ENCODE measurements at places on chromosomes 2 and 18.

GRCh38 chr18:8627107-8627472 lies 17.9 kb downstream of the RAB12 start:
- no peak for DNase-seq

- DNase-seq = no peak
Measured at GRCh38 chr2:15968280-15969178, 28.2 kb downstream of the MYCN start.

GRCh38 chr2:8525582-8526402 lies 156.1 kb upstream of the ID2 start:
- DNase-seq = peak; percentile 87

DNA sequence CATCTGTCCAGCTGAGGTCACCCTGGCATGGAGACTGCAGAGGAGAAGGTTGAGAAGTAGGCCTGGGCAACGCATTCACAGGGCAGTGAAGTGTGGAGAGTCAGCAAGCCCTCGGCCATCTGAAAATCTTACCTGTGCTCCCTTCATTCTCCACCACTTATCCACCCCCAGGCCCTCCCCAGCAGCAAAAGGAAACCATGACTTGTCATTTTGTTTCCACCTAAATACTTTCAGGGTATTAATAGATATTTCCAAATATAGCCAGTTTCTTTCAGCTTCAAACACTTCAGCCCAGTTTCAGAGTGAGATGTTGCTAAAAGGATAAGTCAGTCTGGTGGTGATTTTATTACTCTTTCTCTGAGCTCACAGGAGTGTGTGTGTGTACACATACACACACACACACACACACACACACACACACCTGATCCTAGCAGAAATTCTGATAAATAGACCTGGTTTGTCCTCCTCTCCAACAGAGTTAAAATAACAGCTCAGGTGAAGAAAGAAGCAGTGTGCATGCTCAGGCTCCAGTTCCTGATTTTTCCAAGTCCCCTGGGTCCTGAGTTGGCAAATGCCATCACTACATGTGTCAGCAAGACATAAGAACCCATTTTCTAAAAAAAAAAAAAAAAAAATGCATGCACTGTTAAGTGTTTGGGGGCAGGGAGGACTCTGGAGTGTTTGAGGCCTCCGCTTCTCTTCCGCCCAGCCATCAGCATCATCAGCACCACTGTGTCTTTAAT lies 82.8 kb downstream of the LOXHD1 start:
- DNase-seq = peak; percentile 62

DNA sequence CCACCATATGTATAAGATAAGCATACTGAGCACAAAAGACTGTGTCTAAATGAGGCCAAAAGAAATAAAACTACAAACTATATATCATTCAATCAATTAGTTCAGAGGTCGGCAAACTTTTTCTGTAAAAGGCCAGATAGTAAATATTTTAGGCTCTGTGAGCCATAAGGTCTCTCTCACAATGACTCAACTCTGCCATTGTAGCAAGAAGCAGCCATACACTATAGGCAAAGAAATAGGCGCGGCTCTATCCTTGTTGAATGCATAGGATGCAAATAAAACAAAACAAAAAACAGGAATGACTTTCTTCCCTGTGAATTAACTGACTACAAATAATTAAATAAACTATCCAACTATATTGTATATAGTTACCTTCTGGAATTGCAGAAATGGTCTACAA lies 8.6 kb upstream of the CCDC88A start:
- DNase-seq = no peak

DNA sequence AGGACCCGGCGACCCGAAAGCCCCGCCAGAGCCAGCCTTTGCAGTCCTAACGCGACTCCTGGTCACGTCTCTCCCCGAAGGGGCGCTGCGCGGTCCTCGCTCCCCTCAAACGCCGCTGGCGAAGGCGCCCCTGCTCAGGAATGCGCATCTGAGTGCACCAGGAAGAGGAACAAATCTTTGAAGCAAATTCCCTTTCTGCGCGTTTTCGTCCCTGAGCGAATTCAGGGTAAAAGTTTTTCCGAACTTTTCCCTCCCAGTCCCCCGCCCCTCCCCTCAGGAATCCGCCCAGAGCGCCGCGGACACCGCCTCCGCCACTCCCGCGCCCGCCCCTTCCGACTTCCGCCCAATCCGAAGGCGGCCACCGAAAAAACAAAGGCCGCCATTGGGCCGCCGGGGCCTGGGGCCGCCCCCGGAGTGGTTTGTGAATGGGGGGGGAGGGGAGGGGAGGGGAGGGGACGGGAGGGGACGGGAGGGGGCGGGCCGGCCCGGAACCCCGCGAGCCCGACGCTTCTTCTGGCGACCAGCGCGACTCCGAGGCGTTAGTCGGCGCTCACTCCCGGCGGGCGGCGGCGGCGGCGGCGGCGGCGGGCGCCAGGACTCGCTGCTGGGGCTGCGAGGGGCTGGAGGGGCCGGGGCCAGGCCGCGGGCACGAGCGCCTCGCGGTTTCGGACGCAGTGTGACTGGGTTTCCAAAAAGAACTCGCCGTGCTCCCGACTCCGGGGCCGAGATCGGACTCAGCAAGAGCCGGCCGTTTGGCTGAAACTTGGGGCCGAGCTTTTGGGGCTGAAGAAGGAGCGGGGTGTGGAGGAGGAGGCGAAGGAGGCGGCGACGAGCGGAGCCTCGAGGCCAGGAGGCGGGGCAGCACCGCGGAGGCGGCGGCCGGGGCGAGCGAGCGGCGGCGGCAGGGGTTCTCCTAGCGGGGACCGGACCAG lies at the start of gene FZD7:
Gene FZD7 (plus strand): TSS at position 539 of the 932 bp plus-strand sequence. CDS start 793 bp downstream, outside the sequence.
- DNase-seq = peak; percentile 94

- no peak for DNase-seq
Measured at GRCh38 chr2:224884188-224884587, 158.1 kb downstream of the DOCK10 start.

GRCh38 chr2:175234650-175235049 lies 53.1 kb upstream of the ATP5MC3 start:
- DNase-seq = no peak

DNA sequence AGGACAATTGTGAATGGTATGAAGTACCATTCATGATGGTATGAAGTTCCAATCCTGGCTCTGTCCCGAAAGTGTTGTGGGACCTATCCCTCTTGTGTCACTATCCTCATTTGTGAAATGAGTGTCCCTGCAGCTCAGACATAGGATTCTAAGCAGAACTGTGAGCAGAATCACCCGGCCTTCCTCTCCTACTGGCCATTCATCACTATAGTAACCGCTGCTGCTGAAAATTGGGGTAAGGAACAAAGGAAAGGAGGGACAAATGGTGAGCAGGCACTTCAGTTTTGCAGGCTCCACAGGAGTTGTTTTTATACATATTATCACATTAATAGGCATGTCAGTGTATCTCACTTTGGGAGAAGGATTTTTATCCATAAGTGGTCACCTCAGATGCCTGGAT lies 27.4 kb downstream of the SMYD1 start:
- no peak for DNase-seq

- DNase-seq = no peak
Measured at GRCh38 chr2:187466129-187466792, 18.2 kb upstream of the CALCRL start.

GRCh38 chr2:9950521-9951271 lies 797 bp upstream of the GRHL1 start:
- DNase-seq = peak; percentile 81

- DNase-seq = no peak
Measured at GRCh38 chr2:238290715-238291549, 2.5 kb upstream of the PER2 start.

- no peak for DNase-seq
Measured at GRCh38 chr2:1494906-1495305, 81.6 kb downstream of the TPO start.

- DNase-seq = no peak
Measured at GRCh38 chr2:169673106-169673505, 21.1 kb downstream of the CFAP210 start.

DNA sequence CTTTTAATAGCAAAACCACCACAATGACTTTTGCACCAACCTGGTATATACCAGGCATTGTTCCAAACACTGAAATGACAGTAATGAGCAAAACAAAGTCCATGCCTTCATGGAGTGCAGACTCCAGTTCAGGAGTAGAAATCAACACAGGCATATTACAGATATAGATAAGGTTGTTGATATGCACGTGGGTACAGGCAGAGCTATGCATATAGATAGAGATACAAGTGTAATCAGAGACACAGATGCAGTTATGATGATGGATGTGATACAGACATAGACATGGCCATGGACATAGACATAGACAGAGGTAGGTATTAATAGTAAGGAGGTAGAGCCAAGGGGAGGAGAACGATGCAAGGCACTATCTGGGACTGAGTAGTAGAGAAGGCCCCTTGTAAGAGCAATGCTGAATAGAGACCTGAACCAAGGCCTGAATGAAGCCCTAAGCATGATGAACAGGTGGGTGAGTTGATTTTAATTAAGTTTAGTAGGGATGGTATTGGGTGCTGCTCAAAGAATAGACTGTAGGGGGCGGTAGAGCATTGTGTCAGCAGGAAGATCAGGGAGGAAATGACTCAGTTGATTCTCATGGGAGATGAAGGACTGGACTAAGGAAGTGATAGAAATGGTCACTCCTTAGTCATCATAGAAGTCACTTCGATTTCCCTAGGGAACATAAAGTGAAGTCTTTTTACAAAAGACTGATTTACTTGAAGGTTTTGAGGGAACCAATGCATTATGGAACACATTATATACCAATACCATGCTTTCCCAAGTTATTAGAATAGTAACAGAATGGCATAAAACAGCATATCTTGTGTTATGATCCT lies 39.4 kb downstream of the CMPK2 start:
- DNase-seq = peak; percentile 56

- no peak for DNase-seq
Measured at GRCh38 chr2:139201516-139201915, 421.3 kb upstream of the NXPH2 start.

DNA sequence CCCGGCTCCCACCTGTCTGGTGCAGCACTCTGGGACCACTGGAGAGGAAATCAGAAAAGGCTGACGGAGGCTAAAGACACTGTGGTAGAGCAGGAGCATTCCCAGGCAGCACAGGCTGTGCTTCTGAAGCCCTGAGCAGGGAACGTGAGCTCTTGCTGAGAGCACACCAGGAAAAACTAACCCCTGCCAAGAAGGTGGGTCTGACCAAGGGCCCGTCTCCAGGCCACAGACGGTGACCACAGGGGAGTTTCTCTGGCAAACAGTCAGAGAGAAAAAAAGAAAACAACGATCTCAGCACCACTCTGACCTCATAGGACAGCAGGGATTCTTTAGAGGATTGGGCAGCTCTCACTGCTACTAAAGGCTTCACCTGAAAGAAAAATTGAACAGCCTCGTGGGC lies 201.4 kb downstream of the AFF3 start:
- DNase-seq = no peak

Data from GM13976 (cell line).